Purkinje cell (primary cell): ENCODE measurements at places on chromosomes 3 and 15. TPM values are rescaled to one million over a fixed set of nuclear protein-coding genes. Genes with fewer than 3 reads are reported as not detected.

The CASR gene
- not detected in 2 replicates for polyA plus RNA-seq

The DNAH12 gene
- 0.77 TPM in 1 of 2 replicates, not detected in the other for polyA plus RNA-seq

The SLC27A2 gene
- polyA plus RNA-seq = not detected in 2 replicates

The PGBD4 gene
- 1.9 and 2.9 TPM in 2 replicates for polyA plus RNA-seq

The PLSCR4 gene
- polyA plus RNA-seq = 15.6 and 15.9 TPM in 2 replicates

The TM4SF4 gene
- not detected in 2 replicates for polyA plus RNA-seq

The EFCC1 gene
- polyA plus RNA-seq = not detected in 2 replicates
